ENCODE measurements at places on chromosomes 13 and 19. TPM values are rescaled to one million over a fixed set of nuclear protein-coding genes. Genes with fewer than 3 reads are reported as not detected.

GRCh38 chr13:101346161-101346560 lies 70.1 kb downstream of the NALCN start:
- DNase-seq = no peak

DNA sequence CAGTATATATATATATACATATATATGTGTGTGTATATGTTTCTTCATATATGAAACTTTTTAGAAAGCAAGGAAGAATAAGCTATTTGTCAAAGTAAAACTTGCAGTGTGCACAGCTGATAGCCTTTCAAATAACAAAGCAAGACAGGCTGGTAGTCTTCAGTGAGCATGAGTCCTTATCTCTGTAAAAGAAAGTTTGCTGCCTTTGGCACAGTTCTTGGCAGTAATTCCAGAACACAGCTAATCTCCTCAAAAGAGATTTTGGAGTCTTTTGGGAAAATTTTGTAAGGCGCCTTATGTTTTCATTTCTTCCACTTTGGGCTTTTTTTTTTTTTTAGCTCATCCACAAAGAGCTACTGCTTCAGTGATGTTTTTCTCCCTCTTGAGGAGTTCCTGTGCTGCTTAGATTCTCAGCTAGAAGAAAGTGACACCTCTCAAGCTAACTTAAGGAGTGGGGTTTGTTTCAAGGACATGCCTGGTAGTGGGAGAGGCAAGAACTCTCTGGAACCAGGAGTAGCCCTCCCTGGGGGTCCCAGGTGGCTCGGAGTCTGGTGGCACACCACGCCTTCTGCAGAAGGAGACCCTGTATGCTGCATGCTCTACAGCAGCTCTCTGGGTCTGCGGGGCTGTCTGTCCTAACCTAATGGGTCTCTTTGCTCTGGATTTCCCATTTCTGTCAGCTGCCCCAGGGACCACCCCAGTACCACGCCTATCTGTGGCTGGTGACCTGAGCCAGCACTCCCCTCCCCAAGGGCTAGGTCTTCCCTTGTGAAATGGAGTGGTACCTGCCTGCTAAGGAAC lies 58.8 kb downstream of the TNFRSF19 start:
- no peak for DNase-seq

GRCh38 chr13:72634859-72635258 lies 92.6 kb downstream of the MZT1 start:
- DNase-seq = no peak

RFPL4A gene
- total RNA-seq = not detected

DACT3 gene
- 29.9 TPM for total RNA-seq

DCLK1 gene
- total RNA-seq = 2.9 TPM
